NCI-H2107 (cell line): ENCODE measurements at places on chromosomes 3 and 15.

DNA sequence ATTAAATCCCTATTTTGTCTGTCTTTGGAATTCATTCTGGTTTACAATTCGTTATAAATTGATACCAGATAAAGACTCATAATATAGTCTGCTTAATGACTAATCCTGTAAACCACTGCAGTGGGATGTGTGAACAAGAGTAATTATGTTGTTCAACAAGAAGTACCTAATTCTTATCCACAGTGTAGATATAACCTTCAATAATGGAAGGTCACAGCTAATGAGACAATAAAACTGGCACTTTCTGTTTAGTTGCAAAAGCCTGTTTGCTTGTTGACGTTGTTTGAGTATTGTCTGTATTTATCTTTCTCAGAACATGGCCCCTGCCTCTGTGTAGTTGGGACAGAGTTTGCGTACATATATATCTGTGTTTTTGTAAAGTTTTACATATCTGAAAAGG is 26.7 kb downstream of the PIAS1 start:
- DNase-seq: no peak

- DNase-seq: no peak
Observed at GRCh38 chr3:48709051-48709461, 8.0 kb downstream of the IP6K2 start.

- no peak for DNase-seq
Observed at GRCh38 chr3:190442240-190442639, 7.5 kb downstream of the TMEM207 start.

- no peak for DNase-seq
Observed at GRCh38 chr15:27660676-27661075, 438.4 kb downstream of the OCA2 start.

GRCh38 chr3:171456765-171457606 is 3.2 kb downstream of the TNIK start:
- no peak for DNase-seq

DNA sequence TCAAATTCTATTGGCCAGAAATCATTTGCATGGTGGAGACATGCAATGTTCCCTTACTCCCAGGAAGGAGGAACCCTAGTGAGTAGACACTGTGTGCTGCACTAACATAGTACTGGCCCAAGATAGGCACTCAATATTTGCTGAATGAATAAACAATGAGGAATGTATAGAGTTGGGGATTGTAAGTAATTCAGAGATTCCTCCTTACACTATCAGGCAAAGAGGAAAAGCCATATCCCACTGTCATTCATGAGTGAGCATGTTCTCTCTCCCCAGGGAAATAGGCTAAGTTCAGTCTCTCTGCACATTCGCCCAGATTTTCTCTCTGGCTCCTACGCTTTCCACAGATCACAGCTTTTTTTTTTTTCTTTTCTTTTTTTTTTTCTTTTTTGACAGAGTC is 154.9 kb upstream of the WNT5A start:
- DNase-seq: no peak

- DNase-seq: no peak
Observed at GRCh38 chr3:38645601-38646000, 3.9 kb downstream of the SCN5A start.

DNA sequence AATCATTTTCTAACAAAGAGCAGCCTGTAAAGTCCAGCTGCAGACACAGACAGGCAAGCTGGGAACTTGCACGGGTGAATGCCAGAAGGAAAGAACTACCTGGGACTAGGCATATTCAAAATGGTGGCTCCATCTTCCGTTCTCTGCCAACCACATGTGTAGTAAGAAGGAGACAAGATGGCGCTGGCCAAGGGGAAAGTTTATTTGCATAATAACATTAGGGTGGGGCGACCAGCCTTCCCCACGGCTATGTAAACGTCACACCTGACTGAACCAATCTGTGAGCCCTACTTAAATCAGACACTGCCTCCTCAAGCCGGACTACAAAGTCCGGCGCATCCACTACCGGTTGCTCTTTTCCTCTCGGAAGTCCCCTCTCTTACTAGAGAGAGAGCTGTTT is 130.8 kb downstream of the SNRK start:
- DNase-seq: no peak

- DNase-seq: no peak
Observed at GRCh38 chr15:58473724-58474123, 41.9 kb downstream of the LIPC start.

DNA sequence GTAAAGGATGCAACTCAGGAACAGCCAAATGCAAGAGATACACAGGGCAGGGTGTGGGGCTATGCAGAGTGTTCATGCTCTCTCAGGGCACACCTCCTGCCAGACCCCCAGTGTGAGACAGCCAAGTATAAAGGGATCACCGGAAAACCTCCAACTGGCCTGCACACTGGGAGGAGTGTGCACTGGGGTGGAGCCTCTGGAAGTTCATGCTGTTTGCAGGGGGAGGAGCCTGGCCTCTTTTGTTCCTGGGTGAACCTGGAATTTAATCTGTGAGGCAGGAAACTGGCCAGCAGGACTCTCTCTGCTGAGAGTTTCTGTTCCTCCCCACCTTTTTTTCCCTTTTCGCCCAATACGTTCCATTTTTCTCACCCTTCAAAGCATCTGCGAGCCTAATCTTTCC is 204.1 kb downstream of the WNT5A start:
- DNase-seq: no peak

- no peak for DNase-seq
Observed at GRCh38 chr3:152519376-152519775, 250.6 kb downstream of the MBNL1 start.

- no peak for DNase-seq
Observed at GRCh38 chr3:141575879-141576743, 89.3 kb downstream of the RASA2 start.

DNA sequence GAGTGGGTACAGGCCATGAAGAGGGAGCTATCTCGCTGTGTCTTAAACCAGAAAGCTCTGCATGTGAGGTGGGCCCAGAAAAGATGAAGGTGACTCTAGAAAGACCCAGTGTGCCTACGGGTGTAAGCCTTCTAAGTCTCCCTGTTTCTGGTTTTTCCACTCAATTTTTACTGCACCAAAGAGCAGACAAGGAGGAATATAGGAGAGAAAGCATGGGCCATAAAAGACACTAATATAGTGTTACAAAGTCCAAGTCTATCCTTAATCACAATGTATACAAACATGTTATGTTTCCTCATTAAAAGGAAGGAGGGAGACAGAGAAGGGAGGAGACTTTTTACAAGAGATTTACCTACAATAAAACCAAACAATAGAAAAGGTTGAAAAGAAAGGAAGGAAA is 24.1 kb upstream of the ZKSCAN7 start:
- DNase-seq: no peak

- DNase-seq: no peak
Observed at GRCh38 chr3:46965151-46965550, 11.4 kb downstream of the CCDC12 start.

DNA sequence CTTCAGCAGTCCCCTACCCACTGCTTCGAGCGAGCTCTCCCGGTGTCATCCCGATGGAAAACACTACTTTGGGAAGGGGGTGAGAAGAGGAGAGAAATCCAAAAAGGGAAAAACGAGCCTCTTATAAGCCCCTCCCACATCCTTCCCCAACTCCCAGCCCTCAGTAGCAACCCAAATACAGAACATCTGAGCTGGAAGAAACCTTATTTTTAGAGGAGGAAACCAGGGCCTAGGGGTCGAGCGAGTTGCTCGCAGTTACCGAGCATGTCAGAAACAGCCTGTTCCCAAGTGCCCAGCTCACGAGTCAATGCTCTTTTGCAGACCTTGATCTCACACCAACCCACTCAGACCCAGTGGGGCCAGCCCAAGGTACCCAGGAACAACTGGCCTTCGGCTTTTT is 14.2 kb downstream of the RBPMS2 start:
- no peak for DNase-seq

DNA sequence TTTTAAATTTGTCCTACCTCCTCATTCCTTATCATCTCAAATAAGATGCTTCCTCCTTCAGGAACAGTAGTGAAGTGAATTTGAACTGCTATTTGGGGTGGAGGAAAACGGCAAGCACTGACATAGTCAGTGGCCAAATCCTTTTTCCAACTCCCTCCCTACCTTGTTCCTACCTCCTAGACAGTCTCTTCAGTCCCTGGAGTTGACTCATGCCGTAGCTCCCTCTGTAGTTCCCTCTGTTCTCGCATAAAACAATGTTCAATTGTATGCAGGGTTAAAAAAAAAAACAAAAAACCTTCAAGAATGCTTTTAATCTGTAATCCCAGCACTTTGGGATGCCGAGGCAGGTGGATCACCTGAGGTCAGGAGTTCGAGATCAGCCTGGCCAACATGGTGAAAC is 1.4 kb downstream of the UBR1 start:
- DNase-seq: no peak

- DNase-seq: no peak
Observed at GRCh38 chr3:21505711-21506460, 245.1 kb downstream of the ZNF385D start.

DNA sequence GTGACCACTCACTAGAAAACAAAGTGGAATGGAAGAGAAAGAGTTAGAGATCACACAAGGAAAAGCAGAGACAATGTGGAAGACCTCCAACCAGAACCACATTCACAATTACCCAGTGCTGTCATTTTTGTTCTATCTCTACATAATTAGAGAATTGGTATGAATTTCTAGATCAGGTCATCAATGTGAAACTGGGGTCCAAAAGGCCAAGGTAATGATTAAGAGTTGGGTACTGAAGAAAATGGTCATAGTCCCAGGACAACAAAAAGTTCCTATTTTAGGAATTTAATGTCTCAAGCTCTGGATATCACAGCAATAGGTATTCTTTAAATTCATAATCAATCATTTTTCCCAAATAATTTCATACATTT is 84.7 kb upstream of the PPIB start:
- no peak for DNase-seq

GRCh38 chr15:61041886-61042285 is 187.2 kb downstream of the RORA start:
- no peak for DNase-seq

DNA sequence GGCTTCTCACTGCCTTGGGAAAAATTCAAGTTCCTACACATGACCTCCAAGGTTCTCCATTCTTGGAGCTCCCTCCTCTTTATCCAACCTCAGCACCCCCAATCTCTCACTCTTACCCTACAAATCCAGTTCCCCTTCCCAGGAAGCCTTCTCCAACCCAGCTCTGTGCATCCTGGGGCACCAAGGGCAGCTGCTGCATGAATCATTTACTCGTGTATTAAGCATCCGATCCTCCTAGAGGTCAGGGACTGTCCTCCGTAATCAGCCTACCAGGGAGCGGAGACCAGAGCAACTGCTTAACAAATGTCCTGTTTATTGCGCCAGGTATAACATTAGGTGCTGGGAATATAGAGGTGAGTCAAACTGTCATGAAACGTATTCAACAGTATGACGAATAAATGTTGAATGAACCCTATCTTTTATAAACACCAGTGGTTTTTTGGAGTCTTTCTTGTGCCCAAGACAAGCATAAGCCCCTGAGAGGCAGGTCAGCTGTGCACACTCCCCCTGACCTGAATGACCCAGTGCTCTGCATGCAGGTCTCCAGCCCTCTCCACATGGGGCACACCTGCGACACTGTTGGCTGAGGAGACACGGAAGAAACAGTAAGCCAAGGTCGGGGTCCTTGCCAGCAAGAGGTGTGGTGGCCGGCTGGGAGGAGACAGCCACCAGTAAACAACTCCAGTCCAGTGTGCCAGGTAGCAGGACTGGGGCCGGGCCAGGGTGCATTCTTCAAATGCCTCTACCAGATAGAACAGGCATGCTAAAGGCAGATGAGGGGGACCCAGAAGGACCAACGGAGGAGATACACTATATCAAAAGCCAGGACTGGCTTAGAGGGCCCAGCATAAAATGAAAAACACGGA is 27.6 kb downstream of the ANP32A start:
- DNase-seq: no peak

DNA sequence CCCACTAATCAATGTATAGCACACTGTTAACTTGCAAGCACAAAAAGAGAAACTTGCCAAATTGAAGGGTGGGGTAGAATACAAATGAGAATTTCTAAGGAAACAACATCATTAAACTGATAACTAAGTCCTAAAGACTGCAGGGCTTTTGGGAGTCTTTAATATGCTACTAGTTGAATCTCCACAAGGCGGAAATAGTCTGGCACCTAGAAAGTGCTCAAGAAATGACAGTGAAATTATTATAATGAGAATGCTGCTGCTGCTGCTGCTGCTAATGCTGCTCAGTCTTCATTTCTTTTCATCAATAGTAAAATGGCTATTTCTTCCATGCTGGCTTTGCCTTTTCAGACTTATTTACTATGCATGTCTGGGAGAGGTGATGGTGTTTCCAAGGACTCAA is 91.8 kb downstream of the BTD start:
- DNase-seq: no peak

DNA sequence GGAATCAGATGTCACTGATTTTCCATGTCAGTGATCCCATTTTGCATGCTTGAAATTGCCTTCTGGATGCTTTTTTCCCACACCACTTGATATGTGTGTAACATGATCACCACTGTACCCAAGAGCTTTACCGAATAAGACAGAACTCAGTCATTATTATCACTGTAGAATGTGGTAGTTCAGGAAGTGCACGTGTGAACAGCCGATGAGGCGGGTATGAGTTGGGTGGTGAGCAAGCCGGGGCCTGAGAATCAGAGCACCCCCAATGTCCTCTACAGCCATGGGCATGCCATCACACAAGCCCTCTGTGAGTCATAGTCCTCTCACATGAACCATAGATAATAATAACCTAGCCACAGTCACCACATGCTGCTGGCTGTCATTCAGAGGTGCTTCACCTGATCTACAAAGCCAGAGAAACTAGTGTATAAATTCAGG is 470.8 kb downstream of the SOX2 start:
- peak; percentile 86 for DNase-seq

DNA sequence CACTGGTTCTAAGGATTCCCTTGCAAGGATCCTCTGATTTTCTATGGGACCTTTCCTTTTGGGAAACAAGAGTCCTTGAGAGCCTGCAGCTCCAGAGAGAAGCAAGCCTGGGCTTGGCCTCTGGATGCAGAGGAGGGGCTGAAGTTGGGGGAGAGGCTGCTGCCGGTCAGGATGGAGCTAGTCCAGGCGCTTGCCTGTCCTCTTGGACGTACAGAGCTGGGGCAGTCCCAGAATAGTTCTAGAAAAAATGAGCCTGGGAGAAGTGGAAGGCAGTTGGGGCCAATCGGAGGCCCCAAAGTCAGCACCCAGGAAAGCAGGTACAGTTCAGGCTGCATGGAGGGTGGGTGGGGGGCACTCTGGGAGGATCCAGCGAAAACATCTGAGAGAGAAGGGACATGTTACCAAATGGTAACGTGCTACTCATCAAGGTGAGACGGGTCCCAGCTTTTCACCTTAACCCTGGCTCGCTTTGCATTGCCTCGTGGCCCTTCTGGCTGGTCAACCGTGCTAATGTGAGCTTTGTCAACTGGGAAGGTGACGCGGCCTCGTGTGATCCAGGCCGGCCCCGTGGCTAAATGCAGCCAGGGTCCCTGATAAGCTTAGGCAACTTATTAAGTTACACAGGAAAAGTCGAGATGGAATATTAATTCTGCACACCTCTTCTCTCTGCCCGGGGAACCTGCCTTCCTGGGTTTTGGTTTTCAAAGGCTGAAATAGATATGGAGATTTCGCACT is 38.7 kb upstream of the MAGEF1 start:
- DNase-seq: no peak

- no peak for DNase-seq
Observed at GRCh38 chr15:61144055-61144454, 85.0 kb downstream of the RORA start.

GRCh38 chr3:143812481-143812880 is 35.8 kb downstream of the SLC9A9 start:
- DNase-seq: no peak
